PC-3 (cell line): ENCODE measurements at places on chromosomes 4 and X.
A peak's percentile ranks its signal among the peaks of the same experiment; 100 is the strongest.

GRCh38 chr4:89290727-89291516, 16.7 kb downstream of the GPRIN3 start:
- DNase-seq = no peak

DNA sequence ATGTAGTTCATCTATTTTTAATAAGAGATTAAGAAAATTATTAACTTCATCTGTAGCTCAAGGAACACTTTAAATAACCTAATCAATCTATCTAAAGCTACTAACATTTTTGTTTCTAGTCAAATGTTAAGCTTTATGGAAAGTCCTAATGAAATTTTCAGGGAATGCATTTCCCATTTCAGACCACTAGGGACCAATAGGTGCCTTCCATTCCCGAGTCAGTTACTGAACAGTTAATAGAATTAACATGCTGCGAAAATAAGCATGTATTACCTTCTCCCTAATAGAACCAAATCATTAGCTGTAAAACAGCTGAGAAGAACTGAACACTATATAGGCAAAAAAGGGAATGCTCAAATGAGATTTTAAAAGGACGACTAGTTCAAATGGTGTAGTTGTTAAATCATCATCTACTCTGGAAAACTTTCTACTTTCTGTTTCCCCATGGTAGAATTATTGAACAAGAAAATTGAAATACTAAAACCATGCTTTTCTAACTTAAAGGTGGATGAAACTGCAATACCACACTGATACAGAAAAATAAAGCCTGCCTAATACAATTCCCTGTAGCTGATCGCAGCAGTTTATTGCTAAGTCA, 22.5 kb downstream of the STX18 start:
- peak; percentile 48 for DNase-seq

GRCh38 chrX:128106630-128107029, 54.4 kb upstream of the ACTRT1 start:
- peak; percentile 42 for DNase-seq

DNA sequence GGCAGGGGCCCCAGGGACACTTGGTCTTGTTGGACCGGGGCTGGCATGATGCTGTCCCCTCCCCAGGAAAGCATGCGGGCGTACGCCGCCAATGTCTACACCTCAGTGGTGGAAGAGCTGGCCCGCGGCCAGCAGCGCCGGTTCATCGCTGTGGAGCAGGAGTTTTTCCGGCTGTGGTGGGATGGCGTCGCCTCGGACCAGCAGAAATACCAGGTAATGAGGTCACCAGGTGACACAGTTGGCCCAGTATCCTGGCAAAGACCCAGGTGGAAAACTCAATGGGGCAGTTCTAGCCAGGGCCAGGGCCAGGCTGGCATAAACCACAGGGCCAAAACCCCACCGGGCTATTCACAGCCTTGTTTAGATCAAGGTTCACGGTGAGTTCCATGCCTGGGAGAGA, 1.5 kb downstream of the MAN2B2 start:
- DNase-seq = peak; percentile 74

DNA sequence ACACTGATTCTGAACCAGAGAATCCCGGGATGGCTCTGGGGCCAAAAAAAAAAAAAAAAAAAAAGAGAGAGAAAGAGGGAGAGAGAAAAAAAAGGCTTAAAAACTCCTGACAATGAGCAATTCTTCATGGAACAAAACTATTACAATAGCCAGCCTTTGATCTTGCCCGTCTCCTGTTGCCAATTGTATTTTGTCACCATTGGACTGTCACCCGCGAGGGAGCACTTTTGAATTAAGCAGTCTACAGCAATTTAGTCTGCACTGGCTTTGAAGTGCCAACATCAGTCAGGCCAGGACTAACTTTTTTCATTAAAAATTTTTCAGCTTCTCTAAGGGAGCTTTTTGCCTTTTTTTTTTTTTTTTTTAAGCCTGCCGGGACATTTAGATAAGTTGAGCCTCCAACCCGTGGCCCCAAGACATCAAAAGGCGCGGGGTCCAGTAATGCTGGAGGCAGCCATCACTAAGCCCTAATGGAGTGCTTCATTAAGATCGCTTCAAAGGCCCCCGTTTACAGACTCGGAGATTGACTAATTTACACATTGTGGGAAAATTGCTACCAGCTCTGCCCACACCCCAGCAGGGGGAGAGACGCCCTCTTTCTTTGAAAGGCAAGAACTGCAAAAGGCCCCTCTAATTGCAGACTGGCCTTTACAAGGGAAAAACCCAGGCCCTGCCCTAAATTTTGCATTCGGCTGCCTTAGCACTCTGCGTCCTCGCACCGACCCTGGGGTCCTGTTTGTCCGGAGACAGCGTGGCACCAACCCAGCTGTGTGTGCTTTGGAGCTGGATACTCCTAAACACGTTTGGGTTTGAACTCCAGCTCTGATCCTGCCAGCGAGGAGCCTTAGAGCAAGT, 98.1 kb upstream of the MSX1 start:
- DNase-seq = no peak
